ENCODE measurements at places on chromosomes 2 and 18.
A peak's percentile ranks its signal among the peaks of the same experiment; 100 is the strongest.

GRCh38 chr18:10927286-10927992 is 221.9 kb downstream of the PIEZO2 start:
- no peak for DNase-seq

DNA sequence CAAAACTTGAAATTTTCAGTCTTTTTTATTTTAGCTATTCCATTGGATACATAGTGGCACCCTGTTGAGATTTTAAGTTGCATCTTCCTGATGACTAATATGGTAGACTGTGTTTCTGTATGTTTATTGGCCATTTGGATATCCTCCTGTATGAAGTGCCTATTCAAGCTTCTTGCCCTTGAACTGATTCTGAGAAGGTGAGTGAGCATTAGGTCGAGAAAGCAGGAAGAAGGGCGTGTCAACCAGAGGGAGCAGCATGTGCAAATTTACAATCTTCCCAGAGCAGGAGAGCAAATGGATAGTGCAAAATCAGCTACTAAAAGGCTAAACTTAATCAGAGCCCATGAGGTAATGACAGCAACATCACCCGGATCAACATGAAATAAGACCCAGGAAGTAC is 8.6 kb downstream of the INPP1 start:
- no peak for DNase-seq

GRCh38 chr2:161594445-161594844 is 29.8 kb upstream of the SLC4A10 start:
- DNase-seq = no peak

GRCh38 chr2:67797801-67798540 is 264.8 kb downstream of the C1D start:
- peak; percentile 41 for DNase-seq

- no peak for DNase-seq
Measured at GRCh38 chr2:106827158-106827557, 58.8 kb downstream of the ST6GAL2 start.

- DNase-seq = no peak
Measured at GRCh38 chr18:44709307-44710126, 28.8 kb downstream of the SETBP1 start.

DNA sequence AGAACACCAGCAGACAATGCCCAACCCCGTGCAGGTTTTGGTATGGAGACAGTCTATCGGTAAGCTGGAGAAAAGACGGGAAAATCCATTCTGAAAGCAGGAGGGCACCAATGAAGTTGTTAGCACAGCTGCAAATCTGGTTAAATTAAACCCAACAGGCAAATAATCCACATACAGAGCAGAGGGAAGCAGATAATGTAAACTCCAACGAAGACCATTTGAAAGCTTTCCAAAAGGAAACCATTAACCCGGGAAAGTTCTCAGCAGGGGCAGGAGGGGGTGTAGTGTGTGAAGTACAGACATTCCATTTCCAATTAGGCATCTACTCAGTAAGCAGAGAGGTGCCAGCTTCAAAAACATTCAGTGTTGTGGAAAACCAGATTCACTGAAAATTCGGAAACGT is 10.3 kb downstream of the EDAR start:
- peak; percentile 19 for DNase-seq

- no peak for DNase-seq
Measured at GRCh38 chr2:8118940-8119781, 562.7 kb upstream of the ID2 start.

DNA sequence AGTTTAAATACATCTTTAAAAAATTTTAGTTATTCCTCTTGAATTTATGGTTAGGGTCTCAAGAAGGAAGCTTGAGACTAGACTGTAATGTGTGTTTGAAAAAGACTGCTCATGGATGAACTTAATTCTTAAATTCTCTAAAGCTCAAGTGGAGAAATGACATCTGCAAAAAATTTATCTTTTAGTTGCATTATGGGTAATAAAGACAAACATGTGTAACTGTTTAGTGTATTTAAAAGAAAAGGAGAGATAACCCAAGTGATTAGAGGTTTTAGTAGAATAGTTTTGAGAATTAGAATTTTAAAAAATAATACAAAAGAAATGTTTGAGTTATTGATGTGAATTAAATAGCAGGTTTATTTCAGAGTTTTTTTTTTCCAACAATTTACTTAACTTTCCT is 36.7 kb downstream of the GALNT1 start:
- no peak for DNase-seq

DNA sequence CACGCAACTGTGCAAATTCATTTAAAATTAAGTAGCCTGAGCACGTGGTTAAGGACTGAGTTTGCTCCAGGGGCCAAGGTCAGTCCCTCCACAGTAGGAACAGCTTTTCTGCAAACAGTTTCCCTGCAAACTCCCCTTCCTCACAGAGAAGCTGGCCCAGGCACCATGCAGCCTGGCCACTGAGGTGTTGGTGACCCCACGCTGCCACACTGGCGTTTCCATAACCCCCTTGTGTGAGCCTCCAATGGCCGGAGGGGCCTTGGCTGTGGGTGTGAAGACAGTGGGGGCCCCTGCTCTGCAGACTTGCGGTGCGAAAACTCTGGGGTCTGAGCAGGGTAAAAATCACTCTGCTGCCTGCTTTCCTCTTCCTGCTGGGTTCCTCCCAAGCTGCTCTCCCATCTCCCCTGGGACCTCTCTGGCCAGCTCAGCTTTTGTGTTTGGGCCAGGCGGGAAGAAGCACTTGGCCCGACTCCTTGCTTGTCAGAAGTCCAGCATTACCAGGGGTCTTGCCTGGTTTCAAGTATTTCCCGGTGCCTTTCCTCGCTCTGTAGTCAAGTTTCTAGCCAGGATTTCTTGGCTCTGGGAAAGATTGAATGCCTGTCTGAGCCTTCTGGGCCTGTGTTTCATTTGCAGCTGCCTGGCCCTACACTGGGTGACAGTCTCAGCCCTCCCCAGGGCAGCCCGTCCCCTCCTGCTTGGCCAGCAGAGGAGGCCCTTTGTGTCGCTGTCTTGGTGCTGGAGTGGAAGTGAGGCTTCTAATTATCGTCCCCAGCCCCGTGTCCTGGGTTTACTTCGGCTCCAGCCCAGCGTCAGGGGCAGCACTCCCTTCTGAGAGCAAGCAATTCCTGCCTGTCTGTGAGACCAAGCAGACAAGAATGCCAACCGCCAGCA is 131.4 kb upstream of the SLC1A4 start:
- no peak for DNase-seq

- DNase-seq = no peak
Measured at GRCh38 chr2:52779446-52779845, 988.2 kb upstream of the CHAC2 start.

DNA sequence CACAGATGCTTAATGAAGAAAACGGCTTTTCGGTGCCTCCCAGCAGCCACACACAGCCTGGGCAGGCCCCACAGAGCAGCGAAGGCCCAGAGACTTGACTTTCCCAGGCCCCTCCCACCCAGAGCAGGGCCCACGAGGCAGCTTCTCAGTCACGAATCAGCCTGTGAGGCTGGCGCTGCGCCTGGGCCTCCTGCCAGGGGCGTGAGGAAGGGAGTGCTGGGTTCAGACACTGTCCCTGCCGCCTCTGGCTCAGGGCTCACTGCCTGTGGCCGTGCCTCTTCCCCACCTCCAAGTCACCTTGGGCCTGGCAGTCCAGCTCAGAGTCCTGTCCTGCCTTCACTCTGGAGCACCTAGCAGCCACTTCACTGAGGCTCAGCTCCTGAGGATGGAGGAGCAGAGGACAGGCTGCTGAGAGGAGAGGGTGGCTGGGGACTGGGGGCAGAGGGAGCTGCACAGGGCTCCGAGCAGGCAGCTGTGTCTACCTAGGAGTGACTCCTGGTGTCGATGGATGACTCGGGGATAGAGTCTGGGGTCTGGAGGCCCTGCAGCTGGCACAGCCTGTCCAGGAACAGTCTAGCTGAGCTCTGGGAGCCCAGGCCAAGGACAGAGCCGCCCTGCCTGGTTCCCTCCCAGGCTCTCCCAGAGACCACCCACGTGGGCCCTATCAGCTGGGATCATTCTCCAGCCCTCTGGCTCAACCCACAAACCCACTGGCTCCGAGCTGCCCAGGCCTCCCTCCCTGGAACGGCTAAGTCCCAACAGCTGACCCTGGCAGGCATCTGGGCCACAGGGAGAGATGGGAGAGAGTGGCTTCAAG is 36.4 kb upstream of the FOSL2 start:
- peak; percentile 14 for DNase-seq

- DNase-seq = peak; percentile 33
Measured at GRCh38 chr2:136206613-136207012, 88.7 kb upstream of the CXCR4 start.

DNA sequence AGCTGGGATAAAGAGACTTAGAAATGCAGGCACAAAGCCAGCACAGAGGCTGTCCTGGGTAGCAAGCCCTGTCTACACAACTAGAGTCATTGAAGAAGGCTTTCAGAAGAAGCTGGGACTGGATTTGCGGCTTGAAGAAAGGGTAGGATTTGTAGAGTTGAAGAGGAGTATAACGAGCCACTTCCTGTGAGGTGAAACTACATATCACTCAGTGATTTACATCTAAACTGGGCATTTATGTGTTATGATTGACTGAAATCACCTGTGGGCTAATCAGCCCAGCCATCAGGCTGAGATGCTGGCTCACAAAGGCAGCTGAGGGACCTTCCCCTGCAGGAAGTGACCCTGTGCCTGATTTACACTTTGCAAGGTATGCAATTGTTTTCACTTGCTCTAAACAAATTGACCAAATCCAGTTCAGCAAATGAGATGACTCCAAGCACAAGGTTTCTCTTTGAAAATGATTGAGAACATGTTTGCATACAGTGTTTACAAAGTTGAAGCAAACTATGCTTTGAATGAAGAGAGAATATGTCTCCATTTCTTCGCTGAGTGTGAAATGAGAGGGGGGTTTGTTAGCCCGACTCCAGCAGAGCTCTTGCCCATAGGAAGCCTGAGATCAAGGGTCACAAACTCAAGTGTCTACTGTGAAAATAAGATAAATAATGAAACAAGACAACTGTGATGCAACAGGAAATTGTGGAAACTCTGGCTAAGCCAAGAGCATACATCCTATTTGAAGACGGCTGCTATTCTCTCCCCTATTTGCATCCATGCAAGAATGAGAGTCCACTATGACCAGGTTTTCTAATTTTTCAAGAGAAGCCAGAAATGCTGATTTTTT is 69.3 kb upstream of the HK2 start:
- DNase-seq = peak; percentile 8

GRCh38 chr2:150207979-150208378 is 279.5 kb downstream of the RND3 start:
- DNase-seq = no peak

GRCh38 chr2:129274038-129274415 is 705.4 kb upstream of the RAB6C start:
- DNase-seq = no peak

- DNase-seq = peak; percentile 56
Measured at GRCh38 chr2:237022533-237022932, 63.2 kb upstream of the COPS8 start.
